ENCODE measurements at places on chromosomes 11 and 22.

GRCh38 chr11:131889760-131890581 is 519.6 kb downstream of the NTM start:
- DNase-seq, result no peak

DNA sequence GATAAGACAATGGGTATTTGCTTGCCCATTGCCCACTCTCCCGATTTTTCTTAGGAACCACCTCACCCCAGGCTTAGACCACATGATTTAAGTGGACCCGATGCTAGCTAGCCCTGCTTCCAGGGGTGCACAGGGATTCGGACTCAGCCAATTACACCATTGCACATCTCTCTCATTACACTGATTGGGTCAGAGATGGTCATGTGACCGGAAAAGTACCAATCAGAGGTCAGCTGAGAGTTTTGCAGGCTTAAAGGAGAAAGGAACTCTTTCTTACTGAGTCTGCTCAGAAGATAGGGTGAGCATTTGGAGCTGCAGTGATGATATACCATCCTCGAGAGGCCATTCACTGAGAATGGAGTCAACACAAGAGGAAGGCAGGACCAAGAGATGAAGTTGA is 12.2 kb upstream of the ANKK1 start:
- DNase-seq, result no peak

DNA sequence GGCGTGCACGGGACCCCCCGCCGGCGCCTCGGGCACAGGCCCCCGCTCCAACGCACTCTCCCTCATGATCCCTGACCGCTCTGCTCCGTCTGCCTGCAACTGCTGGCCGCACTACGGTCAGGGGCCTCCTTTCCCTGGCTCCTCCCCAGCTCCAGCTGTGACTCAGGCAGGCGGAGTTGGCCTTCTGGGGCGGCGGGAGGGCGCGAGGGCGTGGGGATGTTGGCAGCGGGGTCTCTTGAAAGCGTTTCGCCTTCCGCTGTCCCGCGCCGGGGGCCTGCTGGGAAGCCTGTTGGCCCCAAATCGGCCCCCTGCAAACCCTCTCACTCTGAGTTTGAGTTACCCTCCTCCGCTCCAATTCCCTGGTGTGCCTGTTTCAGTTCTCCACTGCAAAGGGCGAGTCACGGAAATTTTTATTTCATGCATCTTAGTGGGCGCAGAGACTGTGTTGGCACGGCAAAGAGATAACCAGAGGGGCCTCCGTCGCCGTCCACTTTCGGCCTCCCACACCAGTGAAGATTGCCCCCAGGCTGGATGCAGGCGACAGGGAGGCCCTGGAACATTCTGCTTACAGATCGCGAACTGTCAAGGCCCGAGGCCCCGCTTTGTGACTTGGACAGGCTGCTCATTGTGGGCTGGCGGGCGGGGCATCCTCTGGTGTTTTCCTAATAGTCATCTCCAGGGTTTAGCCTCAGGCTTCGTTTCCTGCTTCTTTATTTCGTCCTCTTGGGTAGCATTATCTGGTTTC is at the start of gene CAVIN3:
Gene CAVIN3 (minus strand): TSS at position 91 of the 745 bp plus-strand sequence. CDS start 25 bp downstream, at position 66.
- peak; percentile 64 for DNase-seq

DNA sequence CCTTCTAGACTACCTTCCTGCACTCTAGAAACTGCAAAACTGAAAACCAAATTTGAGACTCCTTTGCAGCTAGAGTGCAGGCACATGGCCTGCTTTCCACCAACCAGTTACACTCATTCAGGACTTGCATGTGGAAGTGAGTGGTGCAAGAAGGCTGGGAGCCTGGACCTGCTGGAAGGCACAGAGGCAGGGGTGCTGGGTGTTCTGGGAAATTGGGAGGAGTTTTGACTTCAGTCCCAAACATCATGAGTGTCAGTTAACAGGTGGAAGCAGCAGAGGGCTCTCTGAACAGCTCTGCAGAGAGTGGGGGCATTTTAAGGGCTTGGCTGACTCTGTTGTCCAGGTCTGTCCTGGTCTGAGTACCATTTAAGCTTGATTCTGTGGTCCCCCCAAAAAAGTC is 49.3 kb upstream of the SYT13 start:
- no peak for DNase-seq
